ENCODE measurements at places on chromosomes 4 and X. TPM values are rescaled to one million over a fixed set of nuclear protein-coding genes. Genes with fewer than 3 reads are reported as not detected.

GRCh38 chr4:1771555-1772305 lies 21.4 kb upstream of the FGFR3 start:
- no peak for DNase-seq

Gene MAGEB2
- 0.13 TPM for total RNA-seq

Gene HS3ST1
- 0.04 TPM for total RNA-seq

- DNase-seq = no peak
Measured at GRCh38 chr4:103156106-103156505, 42.0 kb downstream of the CENPE start.

GRCh38 chrX:69531031-69531755 lies 27.1 kb downstream of the NALF2 start:
- DNase-seq = no peak

GRCh38 chr4:127668770-127669169 lies 36.0 kb downstream of the INTU start:
- DNase-seq = no peak

GRCh38 chr4:87216469-87216868 lies 3.9 kb downstream of the KLHL8 start:
- DNase-seq = no peak

- no peak for DNase-seq
Measured at GRCh38 chr4:39729557-39729956, 31.6 kb downstream of the UBE2K start.

- no peak for DNase-seq
Measured at GRCh38 chr4:105066401-105066800, 80.3 kb upstream of the TET2 start.

- DNase-seq = no peak
Measured at GRCh38 chr4:103372002-103372558, 173.9 kb upstream of the CENPE start.

DNA sequence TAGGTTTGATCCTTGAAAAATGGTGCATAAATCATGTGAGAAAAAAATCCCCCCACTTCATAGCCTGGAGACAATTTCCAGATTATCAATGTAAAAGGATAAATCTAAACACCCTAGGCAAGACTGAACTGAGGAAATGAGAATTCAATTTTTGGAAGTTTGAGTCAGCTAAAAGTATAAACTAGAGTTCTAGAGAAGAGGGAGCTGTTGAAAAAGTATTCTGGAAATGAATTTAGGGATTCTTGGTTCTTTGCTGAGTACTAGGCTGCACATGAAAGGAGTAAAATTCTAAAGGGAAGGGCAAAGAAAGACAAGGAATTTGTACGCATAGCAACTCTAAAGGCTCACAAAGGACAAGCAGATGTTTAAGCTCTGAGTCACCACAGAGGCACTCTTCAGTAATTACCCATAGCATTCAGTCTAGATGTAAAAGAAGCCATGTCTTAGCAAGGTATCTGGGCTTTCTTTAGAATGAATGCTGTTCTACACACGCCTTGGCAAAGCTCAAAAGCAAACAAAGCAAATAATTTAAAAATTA lies 896.5 kb downstream of the PDHA2 start:
- DNase-seq = peak; percentile 70

DNA sequence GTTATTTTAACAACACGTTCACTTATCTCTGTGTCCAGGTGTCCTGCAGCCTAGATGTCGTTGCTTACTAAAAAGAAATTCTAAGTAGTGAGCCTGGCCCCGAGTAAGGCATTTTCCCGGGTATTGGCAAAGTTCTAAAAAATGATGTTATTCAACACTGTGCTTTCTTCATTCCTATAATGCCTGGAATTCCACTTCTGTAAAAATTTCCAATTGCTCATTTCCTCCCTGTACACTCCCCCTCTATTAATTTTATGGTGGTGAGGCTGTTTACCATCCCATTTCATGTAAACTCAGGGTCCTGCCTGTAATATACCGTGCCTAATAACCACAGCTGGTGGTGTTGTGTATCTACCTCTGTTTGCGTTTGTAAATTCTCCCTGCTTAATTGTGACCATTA lies 14.2 kb downstream of the BST1 start:
- DNase-seq = no peak

Gene ADRA2C
- 8.6 TPM for total RNA-seq

Gene PPAT
- total RNA-seq = 77.1 TPM

GRCh38 chrX:116267511-116268040 lies 97.0 kb downstream of the AGTR2 start:
- no peak for DNase-seq

Gene TMEM154
- total RNA-seq = 0.77 TPM

GRCh38 chrX:107827852-107828251 lies 2.2 kb downstream of the MID2 start:
- no peak for DNase-seq

- no peak for DNase-seq
Measured at GRCh38 chr4:162201673-162202072, 37.9 kb upstream of the FSTL5 start.

Gene PARM1
- total RNA-seq = 2.0 TPM

Gene PAGE5
- total RNA-seq = not detected

GRCh38 chrX:114073926-114074325 lies 510.0 kb upstream of the HTR2C start:
- no peak for DNase-seq

Gene STPG2
- total RNA-seq = 0.11 TPM

GRCh38 chr4:187726485-187726884 lies 269.1 kb upstream of the ZFP42 start:
- DNase-seq = no peak

- no peak for DNase-seq
Measured at GRCh38 chrX:136055651-136056221, 70.5 kb downstream of the SLC9A6 start.

DNA sequence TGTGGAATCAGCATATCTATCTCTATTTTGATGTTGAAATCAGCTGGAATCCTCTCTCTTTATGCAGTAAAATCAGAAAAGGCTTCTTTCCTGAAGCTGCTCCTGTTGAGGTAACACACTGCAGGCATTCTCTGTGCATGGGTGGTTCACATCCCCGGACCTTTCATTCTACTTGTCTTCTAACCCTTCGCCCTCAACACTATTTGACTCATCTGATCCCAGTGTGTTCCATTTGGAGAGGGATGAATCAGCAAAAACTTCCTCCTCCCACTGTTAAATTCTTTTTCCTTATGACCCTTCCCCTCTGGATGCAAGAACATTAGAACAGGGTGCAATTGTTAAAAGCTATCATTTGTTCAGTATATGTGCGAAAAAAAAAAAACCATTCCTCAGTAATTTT lies 67.4 kb downstream of the RNF150 start:
- DNase-seq = no peak

Gene PLAC8
- total RNA-seq = 0.90 TPM

DNA sequence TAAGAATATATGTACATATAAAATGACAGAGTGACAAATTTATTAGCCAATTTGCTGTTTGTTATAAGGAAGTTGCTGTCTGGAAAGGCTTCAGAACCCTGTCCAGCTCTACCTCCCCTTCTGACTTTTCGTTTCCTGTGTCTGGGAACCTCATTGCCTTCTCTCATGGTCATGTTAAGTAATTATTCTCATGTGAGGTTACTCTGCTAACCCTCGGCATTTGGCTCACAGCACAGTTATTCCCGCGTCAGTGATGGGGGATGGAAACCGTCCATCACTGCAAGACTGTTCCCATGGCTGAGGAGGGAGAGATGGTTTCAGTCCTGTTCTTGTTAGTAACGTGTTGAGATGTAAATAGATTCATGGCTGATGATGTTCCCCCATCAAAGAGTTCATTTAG lies 11.9 kb downstream of the EDNRA start:
- DNase-seq = no peak

DNA sequence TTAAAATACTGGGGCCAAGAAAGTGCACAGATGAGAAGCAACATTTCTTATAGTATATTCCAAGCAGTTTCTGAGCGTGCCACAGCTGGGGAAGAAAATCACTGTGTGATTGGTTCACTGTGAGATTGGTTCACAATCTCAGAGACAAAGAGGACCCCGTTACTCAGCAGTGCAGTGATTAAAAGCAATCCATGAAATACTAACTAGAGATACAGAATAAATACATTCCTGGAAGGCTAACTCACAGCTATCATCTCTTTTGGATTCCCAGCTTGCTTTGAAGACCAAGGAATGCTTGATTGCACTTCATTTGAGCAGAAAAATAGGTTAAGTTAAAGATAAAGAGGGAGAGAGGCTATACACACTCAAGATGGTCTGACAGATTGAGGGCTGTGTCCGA lies 132.1 kb upstream of the RAPGEF2 start:
- no peak for DNase-seq

Gene TCP11X2
- total RNA-seq = not detected

DNA sequence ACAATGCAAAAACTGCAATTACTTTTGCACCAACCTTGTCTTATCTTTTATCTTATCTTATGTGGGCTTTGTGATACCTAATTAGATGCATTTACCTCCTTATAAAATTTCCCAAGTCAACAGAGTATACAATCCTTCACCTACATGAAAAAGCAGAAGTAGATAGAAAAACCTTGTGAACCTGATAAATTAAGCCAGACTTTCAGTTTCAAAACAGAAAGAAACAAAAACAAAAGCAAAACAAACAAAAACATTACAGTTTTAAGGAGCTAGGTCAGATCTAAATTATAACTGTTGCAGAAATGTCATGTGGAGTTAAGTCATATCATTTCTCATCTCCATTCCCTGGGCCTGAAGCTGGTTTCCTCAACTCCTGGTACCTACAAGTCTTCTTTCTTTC lies 24.9 kb upstream of the CXXC4 start:
- DNase-seq = no peak

Gene FAM47B
- not detected for total RNA-seq

DNA sequence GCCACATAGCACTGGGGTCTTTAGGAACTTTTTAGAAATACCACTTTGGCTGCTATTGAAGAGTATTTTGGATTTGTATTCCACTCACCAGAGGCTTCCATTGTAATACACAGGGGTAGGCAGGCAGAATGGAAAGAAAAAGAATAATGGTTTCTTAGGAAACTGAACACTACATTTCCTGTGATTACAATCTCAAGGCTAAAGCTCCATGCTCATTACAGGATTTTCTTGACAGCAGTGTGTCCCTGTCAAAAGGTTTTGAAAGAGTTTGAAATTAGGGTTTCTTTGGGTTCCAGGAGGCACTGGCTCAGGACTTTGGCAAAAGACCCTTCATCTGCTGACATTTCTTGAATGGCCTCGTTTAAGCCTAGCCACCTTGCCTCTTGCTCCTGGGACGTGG lies 74.8 kb upstream of the STIM2 start:
- DNase-seq = no peak

DNA sequence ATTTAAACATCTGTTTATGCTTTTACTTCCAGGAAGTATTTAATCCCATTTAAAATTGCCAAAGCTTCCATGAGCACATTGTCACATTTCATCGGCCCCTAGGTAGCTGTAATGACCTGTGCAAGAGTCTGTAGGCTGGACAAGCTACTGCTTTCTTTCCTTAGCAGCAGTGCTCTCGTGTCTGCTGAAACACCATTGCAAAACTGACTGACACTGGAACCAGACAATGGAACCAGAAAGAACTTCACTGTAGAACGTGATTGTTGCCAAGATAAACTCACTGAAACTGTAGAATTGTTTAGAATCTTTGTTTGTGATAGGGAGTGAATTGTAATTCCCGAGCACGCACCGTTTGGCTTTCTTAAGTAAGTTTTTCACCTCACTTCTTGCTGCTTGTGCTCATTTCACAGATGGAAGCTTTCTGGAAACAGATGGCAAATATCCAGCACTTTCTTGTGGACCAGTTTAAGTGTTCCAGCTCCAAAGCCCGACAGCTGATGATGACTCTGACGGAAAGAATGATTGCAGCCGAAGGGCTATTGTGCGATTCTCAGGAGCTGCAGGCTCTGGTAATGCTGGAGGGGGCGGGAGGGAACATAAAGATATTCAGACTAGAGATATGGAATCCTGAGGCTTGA lies 36.9 kb downstream of the EVC start:
- no peak for DNase-seq

Gene RHOXF1
- total RNA-seq = not detected

- DNase-seq = peak; percentile 33
Measured at GRCh38 chrX:112668476-112669409, 11.0 kb downstream of the LHFPL1 start.

Gene MAGED1
- 169 TPM for total RNA-seq

Gene NEIL3
- 8.3 TPM for total RNA-seq

DNA sequence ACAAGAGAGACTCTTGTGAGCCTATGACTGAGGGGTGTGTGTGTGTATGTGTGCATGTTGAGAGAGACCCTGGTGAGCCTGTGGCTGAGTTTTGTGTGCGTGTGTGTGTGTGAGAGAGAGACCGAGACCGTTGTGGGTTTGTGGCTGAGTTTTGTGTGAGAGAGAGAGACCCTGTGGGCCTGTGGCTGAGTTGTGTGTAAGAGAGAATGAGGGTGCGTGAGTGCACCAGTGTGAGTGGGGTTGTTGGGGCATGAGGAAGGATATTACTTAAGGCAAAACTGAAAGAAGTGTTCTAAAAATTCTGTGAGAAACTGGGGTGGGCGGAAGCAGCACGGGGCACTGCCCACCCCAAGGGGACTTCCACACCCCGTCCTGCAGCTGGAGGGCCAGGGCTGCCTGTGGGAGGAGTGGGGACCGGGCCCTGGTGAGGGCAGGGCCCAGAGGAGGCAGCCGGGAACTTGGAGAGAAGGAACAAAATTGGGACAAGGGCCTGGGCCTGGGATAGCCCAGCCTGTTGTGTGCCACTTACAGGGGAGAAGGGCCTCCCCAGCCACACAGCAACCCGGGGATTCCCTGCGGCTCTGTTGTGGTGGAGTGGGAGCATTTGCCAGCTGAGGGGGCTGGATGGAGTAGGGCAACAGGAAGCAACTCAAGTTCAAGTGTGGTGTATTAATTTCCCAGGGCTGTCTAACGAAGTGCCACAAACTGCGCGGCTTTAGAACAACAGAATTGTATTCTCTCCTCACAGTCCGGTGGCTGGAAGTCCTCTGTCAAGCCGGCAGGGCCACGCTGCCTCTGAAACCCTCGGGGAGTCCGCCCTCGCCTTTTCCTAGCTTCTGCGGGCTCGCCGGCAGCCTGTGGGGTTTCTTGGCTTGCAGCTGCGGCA lies 22.1 kb downstream of the TMEM131L start:
- DNase-seq = peak; percentile 54

GRCh38 chr4:10629394-10629793 lies 55.2 kb downstream of the CLNK start:
- DNase-seq = no peak

- DNase-seq = no peak
Measured at GRCh38 chrX:142860944-142861343, 164.8 kb upstream of the SPANXN4 start.

Gene ARX
- 0.24 TPM for total RNA-seq

Gene PHOX2B
- not detected for total RNA-seq

GRCh38 chr4:85815796-85816459 lies 341.0 kb downstream of the ARHGAP24 start:
- DNase-seq = no peak

Gene BRS3
- total RNA-seq = not detected

- no peak for DNase-seq
Measured at GRCh38 chrX:73457306-73457705, 10.5 kb downstream of the CDX4 start.

- DNase-seq = no peak
Measured at GRCh38 chr4:87419578-87420249, 2.7 kb upstream of the NUDT9 start.

DNA sequence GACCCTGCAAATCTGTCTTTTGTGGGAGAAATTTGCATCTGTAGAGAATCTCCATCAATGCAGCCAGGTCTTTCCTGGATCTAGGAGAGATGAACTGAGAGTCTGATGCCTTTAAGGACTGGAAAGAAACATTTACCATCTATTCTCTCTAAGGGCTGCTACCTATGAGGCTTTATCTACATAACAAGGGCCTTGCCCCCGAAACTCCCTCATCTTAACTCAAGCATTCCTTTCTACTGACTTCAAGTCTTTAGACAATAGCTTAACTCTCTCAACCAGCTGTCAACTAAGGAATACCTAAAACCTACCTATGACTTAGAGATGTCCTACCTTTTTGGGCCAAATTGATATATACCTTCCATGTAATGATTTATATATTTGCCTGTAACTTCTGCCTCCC lies 32.1 kb downstream of the MAGEB17 start:
- DNase-seq = peak; percentile 45

Gene MND1
- 21.0 TPM for total RNA-seq

Data from H9 (cell line).